Hematopoietic multipotent progenitor cell treated with erythropoietin and hydrocortisone succinate and interleukin-3 and kit ligand, for 17 days (in vitro differentiated cells): ENCODE measurements at places on chromosomes 4 and X.

DNA sequence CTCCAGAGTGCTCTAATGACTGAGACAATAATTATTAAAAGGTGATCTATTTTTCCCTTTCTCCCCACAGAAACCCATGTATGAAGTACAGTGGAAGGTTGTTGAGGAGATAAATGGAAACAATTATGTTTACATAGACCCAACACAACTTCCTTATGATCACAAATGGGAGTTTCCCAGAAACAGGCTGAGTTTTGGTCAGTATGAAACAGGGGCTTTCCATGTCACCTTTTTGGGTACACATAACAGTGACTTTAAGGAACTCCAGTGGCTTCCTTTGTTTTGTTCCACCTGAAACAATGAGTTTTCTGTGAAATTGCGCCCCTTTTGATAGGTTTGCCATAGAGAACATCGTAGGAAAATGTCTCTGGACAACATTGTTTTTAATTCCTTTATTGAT is 69.6 kb downstream of the KIT start:
- DNase-seq = no peak

- DNase-seq = no peak
Measured at GRCh38 chr4:112002248-112002661, 143.0 kb upstream of the FAM241A start.

DNA sequence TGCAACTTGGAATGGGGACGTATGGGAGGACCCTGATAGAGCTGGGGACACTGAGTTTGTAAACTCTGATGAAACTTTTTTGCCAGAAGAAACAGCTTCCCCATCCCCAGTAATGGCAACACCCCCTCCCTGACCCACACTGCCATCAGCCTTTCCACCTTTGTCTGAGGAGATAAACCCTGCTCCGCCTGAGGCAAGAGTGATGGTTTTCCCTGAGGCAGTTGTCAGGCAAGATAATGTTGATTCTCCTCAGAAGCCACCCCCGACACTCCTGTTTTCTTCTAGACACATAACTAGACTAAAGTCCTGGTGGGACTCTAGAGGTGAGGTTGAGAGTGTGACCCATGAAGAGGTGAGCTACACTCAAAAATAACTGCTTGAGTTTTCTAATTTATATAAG is 71.9 kb upstream of the STK26 start:
- no peak for DNase-seq

DNA sequence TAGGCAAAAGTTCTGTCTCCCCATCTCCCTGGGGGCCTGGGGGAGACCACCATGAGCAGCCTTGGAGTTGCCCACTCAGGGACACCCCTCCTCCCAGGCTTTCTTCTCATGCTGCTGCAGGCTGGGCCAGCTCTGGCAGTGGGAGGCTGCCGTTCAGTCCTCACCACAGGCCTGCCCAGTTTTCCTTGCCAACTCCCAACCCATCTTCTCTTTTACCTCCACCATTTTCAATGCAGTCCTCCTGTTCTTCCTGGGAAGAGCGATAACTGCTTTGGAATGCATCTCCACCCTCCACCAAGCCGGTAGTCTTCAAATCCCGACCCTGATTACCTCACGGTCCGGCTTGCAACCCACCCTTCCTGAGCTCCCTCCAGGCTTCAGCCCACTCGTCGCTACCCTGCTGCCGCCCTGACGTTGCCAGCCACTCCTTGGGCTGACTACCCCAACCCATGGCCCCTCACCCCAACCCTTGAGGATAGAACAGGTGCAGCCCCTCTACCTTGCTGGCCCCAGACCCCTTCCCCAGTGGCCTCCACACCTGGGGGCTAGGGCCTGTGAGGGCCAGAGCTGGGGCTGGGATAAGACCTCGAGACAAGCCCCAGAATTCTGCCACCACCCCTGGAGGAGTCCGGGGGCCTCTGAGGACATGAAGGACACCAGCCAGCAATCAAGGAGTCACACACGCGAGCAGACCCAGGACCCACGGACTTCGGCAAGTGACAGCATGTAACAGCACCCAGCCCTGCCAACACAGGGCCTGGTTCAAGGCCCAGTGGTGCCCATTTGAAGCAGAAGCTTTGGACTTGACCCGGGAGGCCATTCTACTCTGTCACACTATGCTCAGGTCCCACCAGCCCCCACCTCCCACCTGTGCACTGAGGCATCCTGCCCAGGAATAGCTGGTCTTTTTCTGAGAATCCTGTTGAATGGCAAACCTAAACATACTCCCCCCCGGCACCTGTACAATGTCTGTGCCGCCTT is 9.2 kb downstream of the WDR1 start:
- no peak for DNase-seq

- no peak for DNase-seq
Measured at GRCh38 chr4:182823576-182823975, 93.6 kb downstream of the DCTD start.

GRCh38 chr4:140523370-140523856 is 555 bp upstream of the ELMOD2 start:
- no peak for DNase-seq

DNA sequence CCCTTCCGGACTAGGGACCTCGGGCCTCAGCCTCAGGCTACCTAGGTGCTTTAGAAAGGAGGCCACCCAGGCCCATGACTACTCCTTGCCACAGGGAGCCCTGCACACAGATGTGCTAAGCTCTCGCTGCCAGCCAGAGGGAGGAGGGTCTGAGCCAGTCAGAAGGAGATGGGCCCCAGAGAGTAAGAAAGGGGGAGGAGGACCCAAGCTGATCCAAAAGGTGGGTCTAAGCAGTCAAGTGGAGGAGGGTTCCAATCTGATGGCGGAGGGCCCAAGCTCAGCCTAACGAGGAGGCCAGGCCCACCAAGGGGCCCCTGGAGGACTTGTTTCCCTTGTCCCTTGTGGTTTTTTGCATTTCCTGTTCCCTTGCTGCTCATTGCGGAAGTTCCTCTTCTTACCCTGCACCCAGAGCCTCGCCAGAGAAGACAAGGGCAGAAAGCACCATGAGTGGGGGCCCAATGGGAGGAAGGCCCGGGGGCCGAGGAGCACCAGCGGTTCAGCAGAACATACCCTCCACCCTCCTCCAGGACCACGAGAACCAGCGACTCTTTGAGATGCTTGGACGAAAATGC is at the start of gene WAS:
Gene WAS, plus strand, starts transcription at position 389 of the 572 bp plus-strand sequence. Its CDS starts 55 bp downstream, at position 444.
- DNase-seq = no peak

DNA sequence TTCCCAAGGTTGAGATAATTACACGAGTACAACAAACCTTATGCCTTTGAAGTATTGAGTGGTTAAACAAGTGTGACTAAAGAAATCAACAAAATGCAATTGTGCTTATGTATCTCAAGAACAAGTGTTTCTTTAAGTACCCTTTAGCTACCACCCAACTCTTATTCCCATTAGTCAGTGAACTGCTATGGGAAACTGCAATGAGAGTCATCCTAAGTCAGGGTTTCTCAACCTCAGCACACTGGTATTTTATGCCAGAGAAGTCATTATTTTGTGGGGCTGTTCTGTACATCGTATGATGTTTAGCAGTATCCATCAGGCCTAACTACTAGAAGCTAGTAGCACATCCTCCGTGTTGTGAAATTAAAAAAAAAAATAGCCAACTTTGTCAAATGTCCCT is 549.1 kb upstream of the BOD1L1 start:
- no peak for DNase-seq

- DNase-seq = no peak
Measured at GRCh38 chr4:1519787-1520661, 113.8 kb upstream of the NKX1-1 start.

DNA sequence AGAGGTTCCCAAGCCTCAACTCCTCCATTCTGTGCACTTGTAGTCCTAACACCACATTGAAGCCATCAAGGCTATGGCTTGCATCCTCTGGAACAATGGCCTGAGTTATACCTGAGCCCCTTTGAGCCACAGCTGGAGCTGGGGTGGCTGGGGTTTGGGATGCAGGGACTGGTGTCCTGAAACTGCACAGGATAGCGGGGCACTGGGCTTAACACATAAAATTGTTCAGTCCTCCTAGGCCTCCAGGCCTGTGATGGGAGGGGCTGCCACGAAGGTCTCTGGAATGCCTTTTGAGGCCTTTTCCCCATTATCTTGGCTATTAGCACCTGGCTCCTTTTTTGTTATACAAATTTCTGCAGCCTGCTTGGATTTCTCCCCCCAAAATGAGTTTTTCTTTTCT is 35.5 kb downstream of the CFAP299 start:
- DNase-seq = no peak

- no peak for DNase-seq
Measured at GRCh38 chr4:43243433-43244116, 351.1 kb downstream of the GRXCR1 start.

- DNase-seq = no peak
Measured at GRCh38 chrX:24990535-24990934, 25.2 kb downstream of the ARX start.

DNA sequence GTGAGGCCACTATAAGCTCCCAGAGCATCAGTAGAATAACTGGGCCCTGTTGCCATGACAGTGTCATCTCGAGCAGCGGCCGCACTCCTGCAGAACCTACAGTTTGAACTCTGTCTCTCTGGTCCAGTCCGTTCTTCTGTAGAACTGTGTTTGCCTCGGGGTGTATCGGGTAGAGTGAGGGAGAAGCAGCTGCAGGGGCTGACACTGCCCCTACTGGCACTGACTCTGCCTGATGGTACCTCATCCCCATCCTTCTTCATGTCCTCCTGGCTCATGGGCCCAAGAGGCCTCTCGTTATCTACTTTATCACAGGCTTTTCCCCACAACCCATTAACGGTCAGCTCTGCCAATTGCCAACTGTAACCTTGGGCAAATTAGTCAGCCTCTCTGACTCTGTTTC is 96.5 kb downstream of the NPNT start:
- no peak for DNase-seq

- DNase-seq = no peak
Measured at GRCh38 chrX:80174925-80175574, 160.5 kb downstream of the TBX22 start.

GRCh38 chr4:110510955-110511544 is 35.1 kb downstream of the ENPEP start:
- peak; percentile 78 for DNase-seq

GRCh38 chr4:121642876-121643585 is 53.7 kb downstream of the ANXA5 start:
- DNase-seq = no peak

- no peak for DNase-seq
Measured at GRCh38 chr4:113445286-113445685, 316.3 kb downstream of the CAMK2D start.

DNA sequence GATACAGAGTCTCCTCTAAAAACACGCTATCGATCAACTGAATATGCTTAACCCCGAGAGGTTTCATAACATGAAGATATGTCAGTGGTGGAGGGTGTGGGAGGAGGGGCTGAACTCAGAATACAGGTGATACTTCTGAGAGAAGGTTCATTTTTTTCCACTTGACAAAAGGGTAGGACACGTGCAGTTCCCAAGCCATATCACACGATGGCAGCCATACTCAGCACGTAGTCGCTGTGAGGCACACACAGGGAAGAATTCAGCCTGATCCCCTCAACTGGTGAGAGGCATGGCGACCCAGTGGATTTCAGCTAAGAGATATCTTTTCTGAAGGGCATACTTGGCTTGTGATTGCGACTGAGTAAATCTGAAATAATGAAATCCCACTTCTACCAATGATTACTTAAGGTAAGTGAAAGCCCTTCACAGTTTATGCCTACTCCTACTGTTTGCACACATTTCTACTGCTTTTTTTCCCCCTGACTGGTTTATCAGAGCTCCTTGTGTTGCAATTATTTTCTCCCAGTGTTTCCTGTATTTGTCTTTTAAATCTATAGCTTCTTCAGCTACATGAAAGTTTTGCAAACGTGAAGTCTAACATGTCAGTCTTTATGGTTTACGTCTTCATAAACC is 133.1 kb downstream of the CORIN start:
- DNase-seq = no peak

DNA sequence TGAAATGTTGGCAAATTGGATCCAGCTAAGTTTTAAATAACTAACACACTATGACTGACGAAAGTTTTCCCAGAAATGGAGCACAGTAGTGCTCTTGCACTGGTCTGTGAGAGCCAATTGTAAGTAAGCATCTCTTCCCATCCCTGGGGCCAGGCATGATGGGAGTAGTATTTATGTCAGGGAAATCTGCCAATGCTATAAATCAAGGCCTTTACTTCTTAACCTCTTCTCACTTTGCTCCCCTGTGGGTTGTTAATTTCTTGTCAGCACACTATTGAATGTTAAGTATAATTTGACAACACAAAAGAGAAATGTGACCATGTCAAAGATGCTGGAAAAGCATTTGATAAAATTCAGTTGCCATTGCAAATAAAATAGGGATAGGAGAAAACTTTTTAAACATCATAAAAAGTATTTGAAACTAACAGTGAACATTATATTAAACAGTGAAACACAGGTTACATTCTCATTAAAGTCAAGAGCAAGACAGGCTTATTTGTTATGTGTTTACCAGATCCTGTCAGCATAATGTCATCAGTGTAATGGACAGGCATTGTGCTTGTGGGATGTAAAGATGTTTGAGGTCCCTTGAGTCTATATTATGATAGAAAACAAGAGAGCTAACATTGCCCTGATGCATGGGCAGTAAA is 5.0 kb downstream of the F8A1 start:
- no peak for DNase-seq

GRCh38 chrX:41923978-41924683 is 777 bp upstream of the CASK start:
- DNase-seq = peak; percentile 5

GRCh38 chrX:117038918-117039440 is 576.2 kb upstream of the CT83 start:
- DNase-seq = no peak

- no peak for DNase-seq
Measured at GRCh38 chr4:53315300-53315699, 50.6 kb downstream of the SCFD2 start.

GRCh38 chrX:2628751-2629315 is 62.3 kb upstream of the CD99 start:
- DNase-seq = no peak

DNA sequence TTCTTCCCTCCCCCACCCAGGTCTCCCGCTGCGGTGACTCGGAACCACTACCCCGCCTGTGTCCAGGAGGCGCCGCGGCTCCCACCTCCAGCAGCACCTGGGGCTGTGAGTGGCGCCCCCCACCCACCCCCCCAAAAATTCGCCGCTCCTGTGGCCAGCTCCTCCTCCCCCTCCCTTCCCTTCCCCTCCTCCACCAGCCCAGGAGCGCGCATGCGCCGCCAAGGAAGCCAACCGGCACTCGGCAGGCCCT is 278 bp downstream of the CLOCK start:
- no peak for DNase-seq

- no peak for DNase-seq
Measured at GRCh38 chr4:7788193-7788592, 151.5 kb downstream of the AFAP1 start.

DNA sequence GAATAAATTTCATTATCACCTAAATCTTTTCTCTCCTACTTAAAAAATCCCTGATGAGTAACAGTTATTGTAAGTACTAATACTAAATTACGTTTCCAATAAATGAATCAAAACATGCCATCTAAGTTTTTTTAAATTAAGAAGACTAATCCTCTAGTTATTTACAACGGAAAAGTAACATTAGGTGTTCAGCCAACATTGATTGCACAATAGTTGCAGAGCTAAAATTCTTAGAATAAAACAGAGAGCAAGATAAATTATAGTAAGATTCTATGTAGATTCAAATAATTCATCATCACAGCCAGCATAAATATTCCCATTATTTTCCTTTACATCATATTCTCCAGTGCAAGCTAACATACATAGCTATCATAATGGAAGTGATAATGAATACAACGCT is 139.2 kb downstream of the HDX start:
- DNase-seq = no peak
